ENCODE measurements at places on chromosomes 6 and 20.
A peak's percentile ranks its signal among the peaks of the same experiment; 100 is the strongest.

GRCh38 chr20:53833333-53834061 is 236.9 kb downstream of the BCAS1 start:
- no peak for DNase-seq

DNA sequence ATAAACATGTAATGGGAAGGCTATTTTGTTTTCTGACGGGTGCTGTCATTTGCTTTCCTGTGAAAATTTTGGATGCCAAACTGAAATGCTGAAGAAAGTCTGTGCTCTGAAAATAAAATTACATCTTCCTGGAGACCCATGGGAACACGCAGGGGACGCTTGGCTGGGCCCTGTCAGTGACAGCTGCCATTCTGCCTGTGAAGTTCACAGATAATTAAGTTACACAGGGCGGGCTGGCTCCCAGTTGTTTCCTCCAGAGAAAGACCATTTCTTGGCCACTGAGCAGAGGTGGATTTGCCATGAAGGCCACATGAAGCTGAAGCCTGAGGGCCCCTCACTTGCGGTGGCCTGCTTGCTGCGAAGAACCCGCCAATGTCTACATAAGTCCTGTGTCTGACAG is 93.5 kb downstream of the TMEM170B start:
- no peak for DNase-seq

DNA sequence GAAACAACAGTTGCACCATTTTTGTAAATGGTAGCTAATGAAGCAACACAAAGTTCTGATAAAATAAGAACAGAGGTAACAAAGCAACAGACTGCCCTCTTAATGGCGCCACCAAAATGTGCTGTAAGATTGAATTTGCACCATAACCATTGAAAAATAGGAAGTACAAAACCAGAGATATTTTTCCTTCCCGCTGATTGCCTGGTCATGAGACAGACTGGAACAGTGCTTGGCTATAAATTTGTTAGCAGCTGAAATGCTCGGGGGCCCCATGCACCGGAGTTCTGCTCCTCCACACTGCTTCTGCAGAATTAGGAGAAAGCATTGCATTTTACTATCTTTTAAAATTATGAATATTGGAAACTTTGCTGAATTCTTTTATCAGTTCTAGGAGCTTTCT is 164.4 kb upstream of the QKI start:
- DNase-seq: peak; percentile 62

- DNase-seq: no peak
Measured at GRCh38 chr6:156647140-156647784, 129.9 kb upstream of the ARID1B start.

- no peak for DNase-seq
Measured at GRCh38 chr6:80217794-80218193, 111.3 kb downstream of the BCKDHB start.

DNA sequence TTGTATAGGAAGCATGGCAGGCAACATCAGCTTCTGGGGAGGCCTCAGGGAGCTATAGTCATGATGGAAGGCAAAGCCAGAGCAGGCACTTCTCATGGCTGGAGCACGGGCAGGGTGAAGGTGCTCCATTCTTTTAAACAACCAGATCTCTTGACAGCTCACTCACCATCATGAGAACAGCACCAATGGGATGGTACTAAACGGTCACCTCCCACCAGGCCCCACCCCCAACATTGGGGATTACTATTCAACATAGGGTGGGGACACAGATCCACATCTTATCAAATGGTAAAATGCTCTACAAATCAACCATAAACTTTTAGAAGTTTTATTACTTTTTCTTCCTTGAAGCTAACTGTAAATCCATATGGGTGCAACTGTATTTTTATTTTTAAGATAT is 61.5 kb downstream of the MAP3K4 start:
- no peak for DNase-seq

DNA sequence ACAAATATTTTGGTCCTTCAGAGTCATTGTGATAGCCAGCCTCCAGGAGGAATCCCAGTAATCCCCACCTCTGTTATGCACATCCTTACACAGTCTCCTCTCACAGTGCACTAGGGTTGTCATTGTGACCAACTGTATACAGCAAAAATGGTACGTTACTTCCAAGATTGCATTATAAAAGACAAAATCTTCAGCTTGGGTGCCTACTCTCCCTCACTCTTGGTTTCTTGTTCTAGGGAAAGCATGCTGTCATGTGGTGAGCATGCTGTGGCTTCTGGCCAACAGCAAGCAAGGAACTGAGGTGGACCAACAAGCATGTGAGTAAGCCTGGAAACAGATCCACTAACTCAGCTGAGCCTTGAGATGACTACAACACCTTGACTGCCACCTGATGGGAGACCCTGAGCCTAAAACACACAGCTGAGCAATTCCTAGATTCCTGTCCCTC is 130.1 kb upstream of the DST start:
- DNase-seq: no peak

GRCh38 chr6:90424580-90424979 is 127.9 kb upstream of the BACH2 start:
- DNase-seq: no peak

GRCh38 chr6:111573131-111573883 is 32.4 kb downstream of the TRAF3IP2 start:
- DNase-seq: no peak

- no peak for DNase-seq
Measured at GRCh38 chr6:146884728-146885127, 286.0 kb downstream of the ADGB start.

DNA sequence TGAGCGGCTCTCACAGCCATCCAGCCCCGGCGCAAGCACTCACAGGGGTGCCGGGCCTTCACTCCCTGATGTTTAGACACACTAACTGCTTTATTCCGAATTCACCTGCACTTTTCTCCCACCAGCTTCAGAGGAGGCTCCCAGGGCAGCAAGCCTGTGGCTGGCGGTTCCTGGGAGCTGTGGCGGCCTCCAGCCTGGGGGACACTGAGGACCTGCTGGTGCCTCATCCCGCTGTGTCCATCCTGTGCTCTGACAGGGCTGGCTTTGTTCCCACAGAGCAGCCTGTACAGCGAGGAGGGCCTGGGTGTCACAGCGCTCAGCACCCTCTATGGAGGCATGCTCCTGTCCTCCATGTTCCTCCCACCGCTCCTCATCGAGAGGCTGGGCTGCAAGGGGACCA is 3.1 kb downstream of the UNC93A start:
- no peak for DNase-seq

DNA sequence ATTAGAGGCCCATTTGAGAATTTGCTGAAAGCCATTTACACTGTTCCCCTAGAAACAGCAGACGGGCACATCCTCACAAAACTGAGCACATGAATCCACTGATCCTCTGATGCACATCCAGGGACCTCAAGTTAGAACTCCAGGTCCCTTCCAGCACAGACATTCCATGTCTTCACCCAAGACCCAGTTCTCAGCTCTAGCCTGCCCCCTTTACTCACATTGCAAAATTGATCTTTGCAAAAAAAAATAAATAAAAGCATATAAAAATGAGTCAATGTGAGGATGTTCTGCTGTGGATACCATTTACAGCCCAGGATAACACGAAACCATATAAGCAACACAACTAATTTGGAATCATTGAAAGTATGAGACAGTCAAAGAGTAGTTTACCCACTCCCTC is 458.2 kb upstream of the JARID2 start:
- DNase-seq: no peak

GRCh38 chr6:162337412-162337811 is 390.2 kb downstream of the PRKN start:
- DNase-seq: no peak

DNA sequence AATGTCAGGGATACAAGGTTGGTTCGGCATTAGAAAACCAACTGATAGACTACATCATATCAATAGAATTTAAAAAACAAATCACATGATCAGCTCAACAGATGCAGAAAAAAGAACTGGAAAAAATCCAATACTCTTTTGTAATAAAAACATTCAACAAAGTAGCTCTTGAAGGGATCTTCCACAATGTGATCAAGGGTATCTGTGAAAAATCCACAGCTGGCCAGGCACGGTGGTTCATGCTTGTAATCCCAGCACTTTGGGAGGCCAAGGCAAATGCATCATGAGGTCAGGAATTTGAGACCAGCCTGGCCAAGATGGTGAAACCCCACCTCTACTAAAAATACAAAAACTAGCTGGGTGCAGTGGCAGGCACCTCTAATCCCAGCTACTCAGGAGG is 63.1 kb downstream of the ASCC3 start:
- no peak for DNase-seq

GRCh38 chr6:144690133-144690532 is 405.0 kb downstream of the UTRN start:
- no peak for DNase-seq

GRCh38 chr20:39067526-39068216 is 105.5 kb downstream of the DHX35 start:
- DNase-seq: no peak

DNA sequence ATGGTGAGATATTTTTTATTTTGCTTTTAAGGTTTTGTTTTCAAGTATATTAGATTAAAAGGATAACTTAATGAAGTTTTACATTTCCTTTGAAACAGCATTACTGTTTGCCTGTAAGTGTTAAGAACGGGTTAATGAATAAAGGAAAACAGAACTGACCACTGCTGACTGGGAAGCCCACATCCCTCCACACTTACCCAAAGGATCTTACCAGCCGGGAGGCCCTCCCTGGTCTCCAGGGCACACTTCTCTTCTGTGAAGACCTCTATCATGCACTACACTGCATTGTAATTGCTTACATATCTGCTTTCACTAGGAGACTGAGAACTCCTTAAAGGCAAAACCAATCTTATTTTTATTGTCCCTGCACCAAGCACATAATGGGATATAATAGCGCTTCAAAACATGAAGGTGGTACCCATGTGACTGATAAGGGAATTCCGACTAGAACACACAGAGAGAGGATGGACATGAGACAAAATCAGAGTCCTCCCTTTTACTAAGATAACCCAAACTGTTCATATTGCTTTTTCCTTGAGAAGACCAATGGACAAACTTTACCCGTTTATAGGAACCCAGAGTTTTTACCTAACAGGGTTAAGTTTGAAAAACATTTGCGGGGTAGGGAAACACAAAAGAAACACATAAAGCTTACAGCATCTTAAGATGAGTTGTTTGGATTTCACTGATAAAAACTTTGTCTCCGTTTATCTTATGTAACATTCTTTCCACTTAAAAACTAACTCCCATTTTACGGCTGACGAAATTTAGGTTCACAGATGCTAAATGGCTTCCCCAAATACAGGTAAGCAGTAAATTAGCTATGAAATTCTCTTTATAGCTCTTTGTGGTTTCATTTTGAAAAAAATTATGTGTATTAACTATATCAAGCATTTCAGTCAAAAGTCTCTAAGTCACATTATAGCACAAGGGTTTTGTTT is 8.7 kb downstream of the EZR start:
- no peak for DNase-seq
